Diencephalon (tissue), 1 donor: ENCODE measurements at places on chromosomes 12 and 14. TPM values are rescaled to one million over a fixed set of nuclear protein-coding genes. Genes with fewer than 3 reads are reported as not detected.

Gene SYT1
- total RNA-seq: 235 TPM

Gene MUCL1
- not detected for total RNA-seq

Gene BMAL2
- total RNA-seq: 54.4 TPM

Gene CFAP54
- 36.0 TPM for total RNA-seq

Gene DDN
- 15.0 TPM for total RNA-seq

Gene TBX5
- total RNA-seq: not detected

Gene ARHGAP5
- 270 TPM for total RNA-seq

Gene PCNX4
- 117 TPM for total RNA-seq

Gene TAS2R20
- 10.4 TPM for total RNA-seq

Gene EFS
- 9.7 TPM for total RNA-seq

Gene CIROP
- total RNA-seq: not detected

Gene CLEC9A
- total RNA-seq: not detected

Gene PTHLH
- 2.1 TPM for total RNA-seq

Gene FLVCR2
- total RNA-seq: 6.7 TPM
